ENCODE measurements at places on chromosomes 7 and 10.

GRCh38 chr7:72190146-72190545, 222.0 kb downstream of the CALN1 start:
- no peak overlapping the region for H3K4me3 ChIP-seq
- no peaks in the 10 kb centered on the region for H3K27me3 ChIP-seq
- H3K36me3 ChIP-seq = no peaks in the 10 kb centered on the region
- no peak for DNase-seq
- H3K27ac ChIP-seq = no peak overlapping the region
- no peaks in the 10 kb centered on the region for H3K4me1 ChIP-seq

DNA sequence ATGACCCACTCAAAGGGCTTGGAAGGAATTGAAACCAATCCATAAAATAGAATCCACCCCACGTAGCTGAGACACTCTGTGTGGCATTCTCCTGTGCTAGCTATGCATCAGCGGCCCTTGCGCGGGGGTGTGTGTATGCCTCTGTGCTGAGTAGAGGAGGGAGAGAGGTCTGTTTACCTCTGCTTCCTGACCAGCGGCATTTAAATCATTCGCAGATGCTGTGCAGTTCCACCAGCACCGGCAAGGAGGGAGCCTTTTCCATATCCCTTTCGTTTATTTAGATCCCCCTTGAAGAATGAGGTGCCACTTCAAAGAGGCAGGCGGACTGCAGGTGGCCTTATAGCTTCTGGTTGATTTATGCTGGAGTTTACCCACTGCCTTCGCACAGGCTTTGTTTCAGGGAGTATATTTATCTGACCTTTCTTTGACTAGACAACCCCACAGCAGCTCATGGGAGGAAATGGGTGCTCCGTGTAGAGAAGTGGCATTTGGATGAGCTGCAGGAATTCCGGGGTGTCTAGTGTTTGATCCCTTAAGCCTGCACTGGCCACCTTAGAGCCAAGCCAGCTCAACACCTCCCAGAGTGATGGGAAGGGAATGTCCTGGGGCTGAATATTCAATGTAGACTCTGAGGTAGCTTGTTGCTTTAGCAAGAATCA, 11.4 kb downstream of the C10orf53 start:
- H3K36me3 ChIP-seq = no peaks in the 10 kb centered on the region
- H3K27ac ChIP-seq = no peak overlapping the region
- DNase-seq = no peak
- peaks cover 50% of the 10 kb centered on the region for H3K27me3 ChIP-seq

DNA sequence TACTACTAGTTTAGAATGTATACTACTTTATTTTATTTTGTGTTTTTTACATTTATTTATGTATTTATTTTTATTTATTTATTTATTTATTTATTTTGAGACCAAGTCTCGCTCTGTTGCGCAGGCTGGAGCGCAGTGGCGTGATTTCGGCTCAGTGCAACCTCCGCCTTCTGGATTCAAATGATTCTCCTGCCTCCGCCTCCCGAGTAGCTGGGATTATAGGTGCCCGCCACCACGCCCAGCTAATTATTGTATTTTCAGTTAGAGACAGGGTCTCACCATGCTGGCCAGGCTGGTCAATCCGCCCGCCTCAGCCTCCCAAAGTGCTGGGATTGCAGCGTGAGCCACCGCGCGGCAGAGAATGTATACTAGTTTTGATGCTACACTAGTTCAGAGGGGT, 2.0 kb upstream of the PARD3 start:
- no peaks in the 10 kb centered on the region for H3K36me3 ChIP-seq
- H3K27ac ChIP-seq = no peak overlapping the region
- no peak overlapping the region for H3K4me3 ChIP-seq

DNA sequence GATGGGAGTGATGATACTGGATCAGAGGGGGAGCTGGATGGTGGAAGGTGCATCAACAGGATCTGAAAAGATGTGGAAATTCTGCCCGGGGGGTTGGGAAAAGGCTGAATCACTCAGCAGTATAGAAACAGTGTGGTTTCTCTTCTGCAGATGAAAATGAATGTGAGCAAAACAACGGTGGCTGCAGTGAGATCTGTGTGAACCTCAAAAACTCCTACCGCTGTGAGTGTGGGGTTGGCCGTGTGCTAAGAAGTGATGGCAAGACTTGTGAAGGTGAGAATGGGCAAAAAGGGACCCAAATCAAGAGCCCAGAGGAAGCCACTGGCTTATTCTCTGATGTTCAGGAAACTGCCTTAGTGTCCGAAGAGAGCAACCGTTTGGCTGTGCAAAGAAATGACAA, 12.9 kb downstream of the OIT3 start:
- no peaks in the 10 kb centered on the region for H3K4me1 ChIP-seq
- H3K27ac ChIP-seq = no peak overlapping the region
- DNase-seq = no peak
- H3K4me3 ChIP-seq = no peak overlapping the region
- no peaks in the 10 kb centered on the region for H3K27me3 ChIP-seq
- no peaks in the 10 kb centered on the region for H3K36me3 ChIP-seq

DNA sequence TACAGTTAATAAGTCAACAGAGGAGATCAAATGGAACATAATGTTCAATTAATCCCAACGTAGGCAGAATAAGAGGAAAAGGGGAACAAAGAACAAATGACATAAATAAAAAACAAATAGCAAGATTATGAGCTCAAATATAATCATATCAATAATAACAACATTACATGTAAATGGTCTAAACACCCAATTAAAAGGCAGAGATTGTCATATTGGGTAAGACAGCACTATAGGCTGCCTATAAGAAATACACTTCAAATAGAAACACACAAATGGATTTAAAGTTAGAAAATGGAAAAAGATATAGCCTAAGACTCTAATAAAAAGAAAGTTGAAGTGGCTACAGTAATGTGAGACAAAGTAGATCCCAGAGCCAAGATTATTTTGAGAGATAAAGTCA, 126.4 kb upstream of the PTER start:
- no peak overlapping the region for H3K4me3 ChIP-seq
- H3K27ac ChIP-seq = no peak overlapping the region
- H3K27me3 ChIP-seq = no peaks in the 10 kb centered on the region
- no peak for DNase-seq
- no peaks in the 10 kb centered on the region for H3K36me3 ChIP-seq

GRCh38 chr7:83547526-83547925, 101.4 kb downstream of the SEMA3E start:
- peaks cover 25% of the 10 kb centered on the region for H3K4me1 ChIP-seq
- no peaks in the 10 kb centered on the region for H3K36me3 ChIP-seq
- H3K4me3 ChIP-seq = no peak overlapping the region
- H3K27ac ChIP-seq = peak overlapping the region; percentile 79
- H3K27me3 ChIP-seq = no peaks in the 10 kb centered on the region

- H3K4me1 ChIP-seq = peaks cover 51% of the 10 kb centered on the region
- H3K36me3 ChIP-seq = peaks cover 74% of the 10 kb centered on the region
- H3K27me3 ChIP-seq = no peaks in the 10 kb centered on the region
- H3K4me3 ChIP-seq = no peak overlapping the region
- DNase-seq = no peak
- peak overlapping the region; percentile 99 for H3K27ac ChIP-seq
Measured at GRCh38 chr10:93434991-93435491, 47.1 kb downstream of the MYOF start.

DNA sequence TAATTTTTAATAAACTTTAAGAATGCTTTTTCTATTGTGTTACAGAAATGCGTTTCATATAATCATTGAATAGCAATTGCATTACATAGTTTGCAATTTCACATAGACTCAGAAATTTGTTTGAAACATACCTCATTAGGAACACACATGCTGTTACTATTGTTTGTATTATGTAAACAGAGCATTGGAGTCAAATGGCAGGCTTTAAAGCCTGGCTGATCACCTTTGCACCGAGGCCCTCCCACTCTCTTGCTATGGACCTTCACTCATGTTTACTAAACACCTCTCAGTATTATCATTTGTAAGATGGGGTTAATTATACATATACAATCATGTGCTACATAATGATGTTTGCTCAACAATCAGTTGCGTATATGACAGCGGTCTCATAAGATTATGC, 203.6 kb upstream of the NPSR1 start:
- peaks cover 23% of the 10 kb centered on the region for H3K4me1 ChIP-seq
- no peak for DNase-seq
- H3K27me3 ChIP-seq = no peaks in the 10 kb centered on the region
- no peak overlapping the region for H3K4me3 ChIP-seq
- H3K36me3 ChIP-seq = no peaks in the 10 kb centered on the region

DNA sequence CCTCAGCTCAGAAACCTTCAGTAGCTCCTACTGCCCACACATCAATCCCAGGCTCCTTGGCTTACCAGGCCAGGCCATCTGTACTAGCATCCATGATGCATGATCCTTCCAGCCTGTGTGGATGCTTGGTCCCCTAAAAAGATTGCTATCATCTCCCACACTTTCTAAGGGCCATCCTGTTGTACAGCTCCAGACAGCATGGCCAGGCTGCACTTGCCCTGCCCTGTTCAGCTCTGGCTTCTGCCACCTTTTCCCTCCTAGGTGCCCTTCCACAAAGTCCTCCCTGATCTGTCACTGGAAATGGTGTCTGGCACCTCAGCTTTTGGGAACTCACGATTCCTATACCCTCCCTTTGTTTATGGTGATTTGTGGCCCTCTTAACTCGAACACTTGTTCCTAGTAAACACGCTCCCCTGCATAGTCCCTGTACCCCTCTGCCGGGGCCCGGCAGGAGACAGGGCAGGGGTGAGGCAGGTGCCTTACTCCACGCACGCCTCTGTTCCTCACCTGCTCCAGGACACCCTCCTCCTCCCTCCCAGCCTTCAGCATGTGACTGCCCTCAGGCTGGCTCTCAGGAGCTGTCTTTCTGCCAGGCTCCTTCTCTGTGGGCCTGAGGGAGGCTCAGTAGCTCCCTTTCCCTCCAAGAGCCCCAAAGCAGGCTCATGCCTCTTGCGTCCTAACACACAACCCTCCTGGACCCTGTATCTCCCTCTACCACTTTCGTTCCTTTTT, 71.8 kb downstream of the CDH23 start:
- H3K27ac ChIP-seq = no peak overlapping the region
- peaks cover 5% of the 10 kb centered on the region for H3K27me3 ChIP-seq
- no peaks in the 10 kb centered on the region for H3K4me1 ChIP-seq
- H3K36me3 ChIP-seq = no peaks in the 10 kb centered on the region
- H3K4me3 ChIP-seq = no peak overlapping the region
- DNase-seq = no peak

DNA sequence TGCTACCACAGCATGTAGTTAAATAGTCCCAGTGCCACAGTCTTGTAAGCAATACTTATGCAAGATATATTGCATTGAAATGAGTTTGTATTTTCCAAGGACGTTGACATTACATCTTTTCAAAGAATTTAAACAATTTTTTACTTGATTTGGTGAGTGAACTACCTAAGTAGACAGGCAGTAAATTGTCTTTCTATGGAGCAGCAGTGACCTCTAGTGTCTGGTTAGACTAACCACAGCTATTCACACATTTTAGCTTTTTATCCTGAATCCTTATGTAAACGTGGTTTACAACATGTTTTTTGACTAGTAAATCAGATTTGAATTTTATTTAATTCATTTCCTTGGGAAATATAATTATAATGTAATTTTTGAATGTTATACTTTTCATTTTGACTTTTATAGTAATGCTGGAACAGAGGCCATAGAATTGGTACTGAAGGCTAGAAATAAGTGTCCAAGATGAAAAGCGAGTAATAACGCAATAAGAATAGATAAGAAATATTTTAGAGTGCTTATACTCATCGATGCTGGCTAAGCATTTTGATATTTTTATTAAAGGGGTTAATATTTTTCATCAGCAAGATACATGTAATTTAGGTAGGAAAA, 5.6 kb downstream of the LRRTM3 start:
- peaks cover 44% of the 10 kb centered on the region for H3K27me3 ChIP-seq
- H3K36me3 ChIP-seq = no peaks in the 10 kb centered on the region
- H3K27ac ChIP-seq = no peak overlapping the region

- no peaks in the 10 kb centered on the region for H3K36me3 ChIP-seq
- no peak for DNase-seq
- H3K4me1 ChIP-seq = no peaks in the 10 kb centered on the region
- H3K4me3 ChIP-seq = no peak overlapping the region
- H3K27ac ChIP-seq = no peak overlapping the region
- H3K27me3 ChIP-seq = peaks cover 7% of the 10 kb centered on the region
Measured at GRCh38 chr7:64887756-64888508, 15.1 kb upstream of the ZNF273 start.

GRCh38 chr10:110671788-110672579, 27.8 kb downstream of the RBM20 start:
- H3K4me3 ChIP-seq = peak overlapping the region; percentile 37
- H3K4me1 ChIP-seq = no peaks in the 10 kb centered on the region
- no peak overlapping the region for H3K27ac ChIP-seq
- DNase-seq = peak; percentile 68
- H3K36me3 ChIP-seq = no peaks in the 10 kb centered on the region
- no peaks in the 10 kb centered on the region for H3K27me3 ChIP-seq

GRCh38 chr10:83545901-83546391, 593.4 kb upstream of the GHITM start:
- no peak overlapping the region for H3K27ac ChIP-seq
- H3K36me3 ChIP-seq = no peaks in the 10 kb centered on the region
- no peak for DNase-seq
- no peaks in the 10 kb centered on the region for H3K4me1 ChIP-seq

DNA sequence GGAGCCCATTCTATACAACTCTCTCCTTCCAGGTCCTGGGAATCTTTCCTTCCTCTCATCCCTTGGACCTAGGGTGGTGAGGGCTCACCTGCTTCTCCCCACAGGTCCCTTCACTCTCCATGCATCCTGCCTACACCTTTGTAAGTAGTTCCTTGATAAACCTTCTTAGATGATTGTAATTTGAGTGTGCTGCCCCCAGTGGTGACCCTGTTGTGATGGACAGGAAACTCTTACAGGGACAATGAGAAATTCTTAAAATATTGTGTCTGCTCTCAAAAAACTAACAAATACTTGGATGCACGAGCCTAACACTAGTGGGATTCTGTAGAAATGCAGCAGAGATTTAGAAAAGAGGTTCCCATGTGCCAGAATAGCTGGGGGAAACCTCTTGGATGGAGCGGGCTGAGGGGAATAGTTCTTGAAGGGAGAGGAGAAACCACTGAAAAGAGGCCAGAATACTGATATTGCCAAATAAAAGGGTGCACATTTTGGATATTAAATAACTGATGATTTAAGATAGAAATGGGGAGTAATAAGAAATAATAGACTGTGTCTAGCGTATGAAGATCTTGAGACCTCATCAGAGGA, 6.7 kb upstream of the PAXIP1 start:
- peaks cover 9% of the 10 kb centered on the region for H3K36me3 ChIP-seq
- H3K4me1 ChIP-seq = no peaks in the 10 kb centered on the region
- H3K27me3 ChIP-seq = no peaks in the 10 kb centered on the region
- no peak overlapping the region for H3K27ac ChIP-seq
- no peak for DNase-seq

DNA sequence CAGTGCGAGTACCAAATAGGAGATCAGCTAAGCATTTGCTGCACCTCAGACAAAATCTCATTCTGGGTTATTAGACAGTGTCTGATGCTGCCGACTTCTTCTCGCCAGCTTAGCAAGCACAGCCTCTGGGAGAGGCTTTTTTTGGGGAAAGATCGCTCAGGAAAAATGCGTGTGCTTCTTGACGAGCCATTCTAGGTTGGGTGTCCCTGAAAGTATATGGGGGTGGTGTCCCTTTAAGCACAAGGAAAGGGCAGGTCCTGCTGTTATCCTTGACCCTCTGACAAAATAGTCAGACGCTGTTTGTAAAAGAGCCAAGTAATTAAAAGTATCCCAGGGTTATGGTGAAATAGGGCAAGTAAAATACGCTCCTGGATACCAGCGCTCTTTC, 540.1 kb upstream of the FZD8 start:
- H3K27ac ChIP-seq = no peak overlapping the region
- H3K27me3 ChIP-seq = no peaks in the 10 kb centered on the region
- H3K4me3 ChIP-seq = no peak overlapping the region
- no peak for DNase-seq
- no peaks in the 10 kb centered on the region for H3K36me3 ChIP-seq

Data from RWPE2 (cell line).